Thoracic aorta (tissue), 2 donors: ENCODE measurements at places on chromosomes 3 and 15. TPM values are rescaled to one million over a fixed set of nuclear protein-coding genes. Genes with fewer than 3 reads are reported as not detected.

DNA sequence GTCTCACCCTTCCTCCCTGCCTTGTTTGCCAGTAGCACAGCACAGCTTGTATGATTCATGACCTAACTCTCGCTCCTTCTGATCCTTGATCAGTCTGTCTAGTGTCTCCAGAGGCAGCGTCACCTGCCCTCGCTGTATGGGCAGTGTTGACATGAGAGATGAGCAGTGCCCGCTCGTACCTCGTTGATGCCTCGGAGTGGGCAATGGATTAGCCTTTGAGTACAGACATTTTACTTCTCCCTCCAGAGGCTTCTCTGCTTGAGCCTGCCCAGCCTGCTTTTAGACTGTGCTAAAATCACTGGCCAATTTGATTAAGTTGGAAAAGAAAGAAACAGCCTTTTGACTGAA, 569.0 kb downstream of the NTRK3 start:
- H3K4me3 ChIP-seq = no peak overlapping the region
- no peak for DNase-seq
- peaks cover 7% of the 10 kb centered on the region for H3K4me1 ChIP-seq
- H3K27me3 ChIP-seq = no peaks in the 10 kb centered on the region
- H3K36me3 ChIP-seq = no peaks in the 10 kb centered on the region

GRCh38 chr3:41198046-41198445, 1.3 kb upstream of the CTNNB1 start:
- H3K27ac ChIP-seq = no peak overlapping the region
- H3K4me3 ChIP-seq = no peak overlapping the region
- H3K27me3 ChIP-seq = no peaks in the 10 kb centered on the region
- no peaks in the 10 kb centered on the region for H3K36me3 ChIP-seq
- peaks cover 19% of the 10 kb centered on the region for H3K4me1 ChIP-seq

- H3K4me3 ChIP-seq = no peak overlapping the region
- no peak for DNase-seq
- H3K4me1 ChIP-seq = no peaks in the 10 kb centered on the region
- H3K27ac ChIP-seq = no peak overlapping the region
Observed at GRCh38 chr3:121768452-121768851, 18.9 kb upstream of the GOLGB1 start.

SPINK8 gene
- not detected for total RNA-seq

DNA sequence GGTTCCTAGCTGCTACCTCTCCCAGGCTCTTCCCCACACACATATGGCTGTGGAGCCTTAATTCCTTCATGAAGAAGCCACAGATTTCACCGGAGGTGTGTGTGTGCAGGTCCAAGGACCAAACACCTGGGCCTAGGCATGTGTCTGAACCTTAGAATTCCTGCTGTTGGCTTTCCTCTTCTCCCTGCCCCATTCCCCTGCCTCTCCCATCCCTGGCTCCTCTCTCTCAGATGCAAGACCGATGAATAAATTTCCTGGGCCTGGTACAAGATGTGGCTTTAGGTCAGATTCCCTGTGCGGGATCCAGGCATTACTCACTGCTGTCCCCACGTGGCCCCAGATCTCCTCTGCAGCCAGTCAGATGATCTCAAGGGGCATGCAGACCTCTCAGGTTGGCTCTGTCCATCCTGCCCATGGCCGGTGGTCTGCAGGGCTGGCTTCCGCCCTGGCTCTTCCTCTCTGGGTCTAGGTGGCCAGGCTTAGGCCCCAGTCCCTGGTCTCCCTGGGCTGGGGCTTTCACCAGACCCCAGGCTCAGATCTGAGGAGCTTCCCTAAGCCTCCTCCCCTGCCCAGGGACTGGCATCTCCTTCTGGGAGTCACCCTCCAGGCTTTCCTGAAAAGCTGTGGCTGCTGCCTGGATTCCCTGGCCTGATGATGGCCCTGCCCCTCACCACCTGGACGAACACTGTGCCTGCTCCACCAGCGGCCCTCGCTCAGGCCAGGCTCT, 20.5 kb downstream of the CCR9 start:
- no peaks in the 10 kb centered on the region for H3K36me3 ChIP-seq
- no peak overlapping the region for H3K4me3 ChIP-seq
- H3K4me1 ChIP-seq = no peaks in the 10 kb centered on the region
- no peaks in the 10 kb centered on the region for H3K27me3 ChIP-seq

CLK3 gene
- 114 TPM for total RNA-seq

- no peaks in the 10 kb centered on the region for H3K4me1 ChIP-seq
- H3K27ac ChIP-seq = no peak overlapping the region
- H3K4me3 ChIP-seq = no peak overlapping the region
- no peaks in the 10 kb centered on the region for H3K36me3 ChIP-seq
- no peaks in the 10 kb centered on the region for H3K27me3 ChIP-seq
- no peak for DNase-seq
Observed at GRCh38 chr3:148330542-148330941, 367.2 kb upstream of the AGTR1 start.

GRCh38 chr3:106819440-106819839, 557.8 kb upstream of the CCDC54 start:
- no peak for DNase-seq
- peaks cover 3% of the 10 kb centered on the region for H3K4me1 ChIP-seq
- no peak overlapping the region for H3K27ac ChIP-seq
- no peaks in the 10 kb centered on the region for H3K36me3 ChIP-seq
